Ascending aorta (tissue), 2 donors: ENCODE measurements at places on chromosomes 16 and 17.
A peak's percentile ranks its signal among the peaks of the same experiment; 100 is the strongest.

DNA sequence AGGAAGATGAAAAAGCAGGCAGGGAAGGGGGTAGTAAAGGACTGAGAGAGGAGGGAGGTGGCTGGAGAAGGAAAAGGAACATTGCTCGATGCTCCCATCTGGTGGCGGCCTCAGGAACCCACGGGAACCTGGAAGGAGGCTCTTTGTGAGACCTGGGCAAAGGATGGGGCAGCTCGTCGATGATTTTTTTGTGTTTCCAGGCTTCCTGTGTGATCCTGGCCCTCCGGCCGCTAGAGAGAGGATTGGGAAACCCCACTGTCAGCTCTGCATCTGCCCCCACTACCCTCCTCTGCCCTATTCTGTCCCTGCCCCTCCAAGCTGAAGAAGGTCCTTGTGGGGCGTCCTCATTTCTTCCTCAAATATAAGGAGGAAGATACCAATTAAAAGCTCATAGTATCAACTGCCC is 6.6 kb downstream of the WFIKKN2 start:
- H3K4me3 ChIP-seq = no peak overlapping the region
- no peaks in the 10 kb centered on the region for H3K27me3 ChIP-seq
- peak; percentile 78 for DNase-seq
- no peak overlapping the region for H3K27ac ChIP-seq
- H3K4me1 ChIP-seq = no peaks in the 10 kb centered on the region

GRCh38 chr16:12126091-12126806 is 149.7 kb downstream of the SNX29 start:
- H3K36me3 ChIP-seq = peaks cover 20% of the 10 kb centered on the region
- no peak for DNase-seq
- H3K4me3 ChIP-seq = no peak overlapping the region
- H3K4me1 ChIP-seq = no peaks in the 10 kb centered on the region
- H3K27ac ChIP-seq = no peak overlapping the region

- H3K36me3 ChIP-seq = peaks cover 10% of the 10 kb centered on the region
- no peak for DNase-seq
- H3K4me1 ChIP-seq = peaks cover 12% of the 10 kb centered on the region
- no peaks in the 10 kb centered on the region for H3K27me3 ChIP-seq
- H3K4me3 ChIP-seq = no peak overlapping the region
Observed at GRCh38 chr17:43834106-43834505, 1.2 kb upstream of the MPP3 start.

DNA sequence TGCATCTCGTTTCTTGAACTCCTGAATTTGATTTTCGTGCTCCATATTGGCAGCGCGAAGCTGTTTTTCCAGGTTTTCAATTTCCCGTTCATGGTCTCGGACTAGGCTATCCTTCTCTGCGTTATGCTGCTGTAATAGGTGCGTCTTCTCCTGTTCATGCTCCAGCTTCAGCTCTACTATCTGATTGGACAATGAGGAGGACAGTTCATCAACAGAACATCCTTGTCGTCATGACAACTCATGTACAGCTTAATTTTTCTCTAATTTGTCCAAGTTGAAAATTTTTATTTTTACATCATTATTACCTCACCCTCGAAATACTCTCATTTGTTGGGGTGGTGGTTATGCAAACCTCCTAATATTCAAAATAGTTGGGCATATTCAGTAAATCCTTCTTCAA is 289.8 kb downstream of the CEP112 start:
- H3K4me3 ChIP-seq = no peak overlapping the region
- no peak for DNase-seq
- H3K27ac ChIP-seq = no peak overlapping the region
- no peaks in the 10 kb centered on the region for H3K4me1 ChIP-seq
- H3K27me3 ChIP-seq = no peaks in the 10 kb centered on the region
- H3K36me3 ChIP-seq = no peaks in the 10 kb centered on the region

DNA sequence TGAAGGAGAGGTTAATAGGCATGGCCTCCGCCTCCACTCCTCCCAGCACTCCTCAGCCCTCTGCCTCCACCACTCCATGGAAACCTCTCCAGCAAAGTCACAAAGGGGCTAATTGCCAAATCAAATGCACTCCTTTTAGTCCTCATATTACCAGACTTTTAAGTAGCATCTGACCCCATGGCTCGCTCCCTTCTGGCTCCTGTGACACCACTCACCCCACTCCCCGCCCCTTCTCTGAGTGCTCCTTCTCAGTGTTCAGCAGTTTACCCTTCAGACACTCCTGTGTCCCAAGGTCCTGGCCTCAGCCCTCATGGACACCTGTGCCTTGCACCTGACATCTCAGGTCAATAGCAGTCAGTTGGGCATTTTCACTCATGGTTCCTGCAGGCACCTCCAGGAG is 243.5 kb upstream of the CCL2 start:
- no peaks in the 10 kb centered on the region for H3K36me3 ChIP-seq
- H3K27ac ChIP-seq = no peak overlapping the region
- H3K4me3 ChIP-seq = no peak overlapping the region
- no peaks in the 10 kb centered on the region for H3K4me1 ChIP-seq
- DNase-seq = no peak
- no peaks in the 10 kb centered on the region for H3K27me3 ChIP-seq

GRCh38 chr17:59238906-59239305 is 18.6 kb downstream of the GDPD1 start:
- no peaks in the 10 kb centered on the region for H3K4me1 ChIP-seq
- no peak for DNase-seq
- H3K27ac ChIP-seq = no peak overlapping the region
- no peak overlapping the region for H3K4me3 ChIP-seq

DNA sequence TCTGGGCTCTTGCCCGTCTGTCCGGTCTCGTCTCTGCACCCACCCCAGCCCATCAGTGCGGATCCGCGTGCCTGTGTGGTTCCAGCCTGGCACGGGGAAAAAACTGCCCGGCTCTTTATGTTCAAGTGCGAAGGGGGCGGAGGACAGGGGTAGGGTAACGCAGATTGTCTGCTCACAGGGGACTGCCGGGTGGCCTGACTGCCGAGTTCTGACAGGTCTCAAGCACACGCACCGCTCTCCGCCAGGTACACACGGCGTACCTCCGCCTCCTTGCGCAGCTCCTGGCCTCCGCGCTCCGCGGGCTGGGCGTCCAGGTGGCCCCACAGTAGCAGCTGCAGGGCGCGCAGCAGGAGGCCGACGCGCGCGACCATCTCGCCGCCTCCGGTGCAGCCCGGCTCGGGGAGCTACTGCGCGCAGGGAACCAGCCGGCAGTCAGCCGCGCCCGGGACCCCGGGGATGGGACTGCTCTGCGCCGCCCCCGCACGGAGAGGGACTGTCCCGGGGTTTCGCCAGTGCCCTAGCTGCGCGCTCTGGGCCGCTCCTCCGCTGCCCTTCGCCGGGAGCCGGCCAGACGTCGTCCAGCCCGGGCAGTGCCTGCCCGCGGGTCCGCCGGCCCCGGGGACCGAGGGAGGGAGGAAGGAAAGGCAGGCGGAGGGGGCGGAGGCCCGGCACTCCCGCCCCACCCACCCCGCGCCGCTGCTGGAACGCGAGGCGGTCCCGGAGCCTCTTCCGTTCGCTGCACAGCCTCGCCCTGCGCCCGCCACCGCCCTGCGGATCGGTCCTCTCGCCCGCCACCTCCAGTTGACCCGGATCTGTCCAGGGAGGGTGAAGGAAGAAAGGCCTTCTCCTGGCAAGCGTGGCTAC is at the start of gene MMP28:
Gene MMP28 (minus strand): TSS at position 635 of the 864 bp plus-strand sequence. CDS start 264 bp downstream, at position 371.
- peak within 1 kb of the TSS; percentile 67 for H3K4me3 ChIP-seq
- no peaks in the 10 kb centered on the region for H3K4me1 ChIP-seq
- DNase-seq = no peak
- no peaks in the 10 kb centered on the region for H3K36me3 ChIP-seq

DNA sequence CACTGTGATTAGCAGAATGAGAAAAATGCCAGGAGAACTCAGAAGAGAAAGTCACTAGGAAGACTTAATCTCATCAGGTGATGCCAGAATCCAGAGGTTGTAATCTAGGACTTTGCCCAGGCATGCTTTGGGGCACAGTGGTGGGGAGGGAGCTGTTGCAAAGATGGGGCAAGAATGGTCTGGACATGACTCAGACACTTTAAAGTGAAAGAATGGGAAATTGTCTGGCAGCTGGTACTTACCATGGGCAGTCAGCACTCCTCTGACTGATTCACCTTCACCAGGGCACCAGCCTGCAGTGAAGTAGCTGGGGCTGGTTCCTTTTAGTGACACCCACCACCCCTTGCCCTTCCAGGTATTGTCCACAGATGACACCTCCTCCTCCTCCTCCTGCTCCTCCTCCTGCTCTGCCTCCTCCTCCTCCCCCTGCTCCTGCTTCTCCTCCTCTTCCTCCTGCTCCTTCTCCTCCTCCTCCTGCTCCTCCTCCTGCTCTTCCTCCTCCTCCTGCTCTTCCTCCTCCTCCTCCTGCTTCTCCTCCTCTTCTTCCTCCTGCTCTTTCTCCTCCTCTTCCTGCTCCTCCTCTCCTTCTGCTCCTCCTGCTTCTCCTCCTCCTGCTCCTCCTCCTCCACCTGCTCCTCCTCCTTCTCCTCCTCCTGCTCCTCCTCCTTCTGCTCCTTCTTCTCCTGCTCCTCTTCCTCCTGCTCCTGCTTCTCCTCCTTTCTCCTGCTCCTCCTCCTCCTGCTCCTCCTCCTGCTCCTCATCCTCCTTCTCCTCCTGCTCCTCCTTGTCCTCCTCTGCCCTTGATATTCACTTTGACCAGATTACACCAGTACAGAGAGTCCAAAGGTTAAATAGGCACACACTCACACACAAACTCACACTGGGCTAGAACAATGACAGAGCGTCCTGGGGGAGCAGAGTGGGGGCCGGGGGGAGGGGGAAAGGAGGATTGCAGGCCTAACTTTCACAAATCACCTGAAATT is at the start of gene CHD9NB:
Gene CHD9NB (minus strand): TSS at position 379 of the 983 bp plus-strand sequence. CDS start 8,739 bp downstream, outside the sequence.
- H3K27ac ChIP-seq = peak within 1 kb of the TSS; percentile 43
- H3K4me3 ChIP-seq = peak within 1 kb of the TSS; percentile 28
- H3K27me3 ChIP-seq = no peaks in the 10 kb centered on the region
- H3K4me1 ChIP-seq = peaks cover 14% of the 10 kb centered on the region

- no peaks in the 10 kb centered on the region for H3K4me1 ChIP-seq
- no peak for DNase-seq
- H3K4me3 ChIP-seq = no peak overlapping the region
- H3K36me3 ChIP-seq = no peaks in the 10 kb centered on the region
- peak overlapping the region; percentile 81 for H3K27ac ChIP-seq
- no peaks in the 10 kb centered on the region for H3K27me3 ChIP-seq
Observed at GRCh38 chr16:22693638-22694340, 120.2 kb upstream of the HS3ST2 start.

DNA sequence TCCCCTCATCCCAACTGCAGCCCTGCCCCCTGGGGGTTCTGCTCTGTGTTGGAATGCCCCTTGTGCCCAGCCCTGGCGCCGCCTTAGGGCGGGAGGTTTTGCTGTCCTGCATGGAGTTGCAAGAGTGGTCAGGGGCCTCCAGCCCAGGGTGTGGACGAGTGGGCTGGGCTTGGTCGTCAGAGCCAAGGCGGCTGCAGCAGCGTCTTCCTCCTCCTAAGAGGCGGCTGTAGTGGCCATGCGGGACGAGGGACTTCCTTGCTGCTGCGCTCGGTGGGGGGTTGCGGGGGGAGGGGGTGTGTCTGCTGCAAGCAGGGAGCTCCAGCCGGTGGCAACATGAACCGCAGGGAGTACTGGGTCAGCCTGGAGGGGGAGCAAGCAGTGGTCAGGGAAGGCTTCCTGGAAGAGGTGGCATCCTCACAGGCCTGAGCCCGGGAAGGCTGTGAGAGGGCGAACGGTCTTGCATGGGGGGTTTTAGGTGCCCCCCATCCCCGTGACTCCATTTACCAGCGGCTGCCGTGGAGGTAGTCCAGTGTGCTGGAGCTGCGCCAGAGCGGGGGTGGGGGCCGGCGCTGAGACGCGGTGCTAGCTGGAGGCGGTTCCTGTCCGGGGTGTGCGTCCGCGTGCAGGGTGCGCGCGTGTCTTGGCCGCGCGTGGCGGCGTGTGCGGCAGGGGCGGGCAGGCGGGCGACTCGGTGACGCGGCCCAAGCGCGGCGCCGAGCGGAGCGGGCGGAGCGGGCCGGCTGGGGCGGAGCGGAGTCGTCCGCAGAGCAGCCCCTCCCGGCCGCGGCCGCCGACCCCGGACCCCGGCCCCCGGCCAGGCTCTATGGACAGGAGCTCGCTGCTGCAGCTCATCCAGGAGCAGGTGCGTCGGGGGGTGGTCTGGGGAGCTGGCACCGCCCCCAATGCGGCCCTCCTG is at the start of gene RHBDL1:
Gene RHBDL1 (plus strand): TSS at position 704 of the 916 bp plus-strand sequence. CDS start 120 bp downstream, at position 824.
- DNase-seq = no peak
- peak within 1 kb of the TSS; percentile 48 for H3K4me3 ChIP-seq
- H3K36me3 ChIP-seq = peaks cover 36% of the 10 kb centered on the region

DNA sequence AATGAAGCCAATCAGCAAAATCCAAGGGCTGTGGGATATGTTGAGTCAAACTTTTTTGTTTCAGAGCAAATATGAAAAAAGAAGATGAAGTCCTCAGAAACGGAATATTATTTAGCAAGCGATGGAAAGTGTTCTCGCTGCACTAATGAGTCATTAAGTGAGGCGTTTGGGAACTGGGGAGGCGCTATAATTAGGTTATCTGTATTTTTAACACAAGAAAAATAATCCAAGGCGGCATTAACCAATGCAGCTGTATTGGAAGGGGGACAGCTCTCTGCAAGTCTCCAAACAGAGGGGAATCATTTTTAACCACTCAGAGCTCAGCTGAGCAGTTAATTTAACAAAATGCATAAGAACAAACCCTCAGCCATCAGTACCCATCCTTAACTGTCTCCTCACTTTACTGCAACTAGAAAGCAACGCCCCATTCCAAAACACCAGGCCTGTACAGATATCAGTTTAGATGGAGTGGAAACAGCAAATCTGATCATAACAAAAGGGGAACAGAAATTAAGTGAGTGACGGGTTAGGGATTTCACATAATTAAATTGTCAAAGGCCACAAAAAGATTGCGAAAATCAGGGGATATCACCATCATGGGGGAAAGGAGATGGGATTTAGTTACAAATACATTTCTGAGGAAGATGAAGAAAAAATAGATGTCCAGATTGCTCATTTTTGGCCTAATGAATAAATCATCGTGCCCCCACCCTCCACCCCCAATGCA is 211.0 kb upstream of the TOX3 start:
- no peak for DNase-seq
- no peaks in the 10 kb centered on the region for H3K36me3 ChIP-seq
- no peaks in the 10 kb centered on the region for H3K4me1 ChIP-seq
- no peaks in the 10 kb centered on the region for H3K27me3 ChIP-seq
- H3K27ac ChIP-seq = no peak overlapping the region

- peak overlapping the region; percentile 96 for H3K27ac ChIP-seq
- H3K36me3 ChIP-seq = no peaks in the 10 kb centered on the region
Observed at GRCh38 chr17:78179372-78179771, 7.5 kb downstream of the TK1 start.

GRCh38 chr17:81093619-81094508 is 58.9 kb downstream of the BAIAP2 start:
- H3K27ac ChIP-seq = peak overlapping the region; percentile 37
- no peaks in the 10 kb centered on the region for H3K27me3 ChIP-seq
- peaks cover 18% of the 10 kb centered on the region for H3K4me1 ChIP-seq
- H3K36me3 ChIP-seq = no peaks in the 10 kb centered on the region
- no peak for DNase-seq
